CD8-positive, alpha-beta memory T cell (primary cell): ENCODE measurements at places on chromosomes 3 and 15. TPM values are rescaled to one million over a fixed set of nuclear protein-coding genes. Genes with fewer than 3 reads are reported as not detected.

ASB14 gene
- not detected for total RNA-seq

SCG5 gene
- total RNA-seq = 0.28 TPM

CKMT1A gene
- not detected for total RNA-seq

CLRN1 gene
- not detected for total RNA-seq

SKOR1 gene
- 0.16 TPM for total RNA-seq

C3orf22 gene
- not detected for total RNA-seq

CYP8B1 gene
- not detected for total RNA-seq

SEMA5B gene
- not detected for total RNA-seq

- DNase-seq = no peak
- no peaks in the 10 kb centered on the region for H3K36me3 ChIP-seq
- H3K27me3 ChIP-seq = no peaks in the 10 kb centered on the region
- no peak overlapping the region for H3K4me3 ChIP-seq
Measured at GRCh38 chr3:70056081-70056480, 56.5 kb downstream of the SAMMSON start.

- H3K36me3 ChIP-seq = no peaks in the 10 kb centered on the region
- no peak for DNase-seq
- H3K4me1 ChIP-seq = no peaks in the 10 kb centered on the region
- no peaks in the 10 kb centered on the region for H3K27me3 ChIP-seq
- no peak overlapping the region for H3K4me3 ChIP-seq
Measured at GRCh38 chr15:45866616-45867015, 231.8 kb downstream of the SQOR start.

GRCh38 chr15:28989239-28989830 is 103.6 kb downstream of the APBA2 start:
- no peaks in the 10 kb centered on the region for H3K36me3 ChIP-seq
- no peak for DNase-seq
- H3K4me3 ChIP-seq = no peak overlapping the region
- peaks cover 26% of the 10 kb centered on the region for H3K4me1 ChIP-seq
- no peaks in the 10 kb centered on the region for H3K27me3 ChIP-seq
- H3K27ac ChIP-seq = no peak overlapping the region

DNA sequence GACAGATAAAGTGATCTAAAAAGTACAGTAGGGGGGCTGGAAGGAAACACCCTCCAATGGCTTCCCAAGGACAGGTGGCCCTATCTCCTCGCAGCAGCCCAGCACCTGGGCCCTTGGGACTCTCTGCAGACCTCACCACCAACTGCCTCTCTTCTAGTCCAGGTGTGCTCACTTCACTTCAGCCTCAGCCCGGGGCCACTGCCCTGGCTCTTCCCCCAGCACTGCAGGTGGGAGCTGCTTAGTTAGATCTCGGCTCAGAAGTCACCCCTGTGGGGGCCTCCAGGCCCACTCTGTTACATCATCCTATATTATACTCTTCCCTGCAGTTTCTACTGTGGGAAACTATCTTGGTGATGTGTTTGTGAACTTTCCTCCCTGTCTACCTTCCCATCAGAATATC is 2.0 kb downstream of the KLF15 start:
- no peaks in the 10 kb centered on the region for H3K36me3 ChIP-seq
- no peak overlapping the region for H3K27ac ChIP-seq
- H3K27me3 ChIP-seq = peaks cover 18% of the 10 kb centered on the region
- no peaks in the 10 kb centered on the region for H3K4me1 ChIP-seq
- no peak for DNase-seq

DNA sequence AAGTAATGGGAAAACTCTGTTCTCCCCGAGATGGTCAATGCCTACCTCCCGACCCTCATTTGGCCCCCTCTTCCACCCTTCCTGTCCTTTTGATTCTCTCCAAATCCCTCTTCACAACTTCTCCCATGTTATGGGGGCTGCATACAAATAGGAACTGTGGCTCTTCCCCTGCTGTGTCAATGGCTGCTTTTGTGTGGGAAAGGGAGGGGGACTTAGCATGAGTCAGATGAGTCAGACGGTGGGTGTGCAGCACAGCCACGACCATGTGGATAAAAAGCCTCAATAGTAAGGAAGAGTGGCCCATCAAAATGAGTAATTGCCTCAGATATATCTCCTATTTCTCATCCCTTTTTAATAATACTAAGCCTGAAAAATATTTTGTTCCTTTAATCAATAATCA is 31.9 kb downstream of the SPATA16 start:
- no peaks in the 10 kb centered on the region for H3K4me1 ChIP-seq
- no peak for DNase-seq
- H3K27me3 ChIP-seq = no peaks in the 10 kb centered on the region
- H3K36me3 ChIP-seq = no peaks in the 10 kb centered on the region

DNA sequence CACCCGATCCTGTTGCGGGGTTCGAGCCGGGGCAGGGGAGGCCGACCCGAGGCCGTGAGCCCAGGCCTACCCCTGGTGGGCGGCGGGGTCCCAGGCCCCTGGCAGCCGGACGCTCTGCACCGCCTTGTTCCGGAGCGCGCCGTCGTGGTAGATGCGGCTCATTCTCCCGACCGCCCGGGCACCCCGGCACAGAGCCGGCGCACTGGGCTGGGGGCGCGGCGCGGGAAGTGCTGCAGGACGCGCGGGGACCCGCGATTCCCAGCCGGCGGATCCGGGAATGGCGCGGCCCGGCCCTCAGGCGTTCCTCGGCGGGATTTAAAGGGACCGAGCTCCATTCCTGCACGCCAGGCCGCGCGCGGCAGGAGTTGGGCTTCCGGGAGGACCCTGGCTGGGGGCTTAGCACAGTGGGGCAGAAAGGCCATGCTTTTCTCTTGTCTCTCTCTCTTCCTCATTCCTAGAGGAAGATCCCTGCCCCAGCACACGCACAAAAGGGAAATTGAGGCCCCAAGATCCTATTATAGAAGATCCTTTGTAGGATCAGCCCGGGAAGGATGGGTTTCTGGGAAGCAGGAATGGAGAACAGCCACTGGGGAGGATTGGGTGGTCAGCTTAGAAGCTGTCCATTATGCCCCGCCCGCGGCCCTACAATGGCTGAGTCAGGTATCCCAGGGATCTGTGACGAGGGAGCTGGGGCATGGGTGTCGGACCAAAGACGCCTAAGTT is at the start of gene ARPIN:
TSS of gene ARPIN (minus strand) at position 279 of the 723 bp plus-strand sequence. CDS start at position 162, 117 bp downstream.
- no peak for DNase-seq
- no peaks in the 10 kb centered on the region for H3K36me3 ChIP-seq
- no peak within 1 kb of the TSS for H3K27ac ChIP-seq
- no peak within 1 kb of the TSS for H3K4me3 ChIP-seq
- H3K4me1 ChIP-seq = no peaks in the 10 kb centered on the region

DNA sequence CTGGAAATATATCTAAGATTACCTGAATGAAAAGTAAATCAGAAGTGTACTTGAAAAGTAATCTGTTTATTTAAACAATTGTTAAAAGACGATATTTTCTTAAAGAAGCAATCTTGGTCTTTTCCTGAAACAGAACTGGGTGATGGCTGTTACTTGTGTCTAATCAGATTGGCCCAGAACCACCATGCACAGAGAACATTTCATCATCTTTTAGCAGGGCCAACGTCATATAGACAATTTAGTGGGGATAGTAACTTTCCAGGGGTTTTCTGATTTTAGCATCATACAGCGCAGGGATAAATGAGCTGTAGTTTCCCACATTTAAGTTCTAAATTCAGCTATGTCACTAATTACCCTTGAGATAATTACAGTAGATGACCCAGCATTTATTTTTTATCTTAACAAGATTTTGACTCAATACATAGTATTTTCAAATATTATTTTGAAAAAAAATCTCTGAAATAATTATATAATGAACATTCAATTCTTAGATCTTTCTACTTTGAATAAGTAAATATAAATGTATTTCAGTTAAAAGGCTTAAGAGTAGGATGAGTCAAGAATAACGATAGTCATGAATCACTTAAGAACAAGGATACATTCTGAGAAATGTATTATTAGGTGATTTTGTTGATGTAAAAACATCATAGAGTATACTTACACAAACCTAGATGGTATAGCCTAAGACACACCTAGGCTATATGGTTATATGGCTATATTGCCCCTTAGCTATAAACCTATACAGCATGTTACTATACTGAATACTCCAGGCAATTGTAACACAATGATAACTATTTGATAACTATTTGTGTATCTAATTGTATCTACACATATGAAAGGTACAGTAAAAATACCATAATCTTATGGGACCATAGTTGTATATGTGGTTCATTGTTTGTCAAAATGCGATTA is 103.8 kb upstream of the MME start:
- H3K4me1 ChIP-seq = no peaks in the 10 kb centered on the region
- H3K27ac ChIP-seq = no peak overlapping the region
- DNase-seq = no peak

- H3K4me3 ChIP-seq = no peak overlapping the region
- H3K27ac ChIP-seq = no peak overlapping the region
- H3K36me3 ChIP-seq = no peaks in the 10 kb centered on the region
- H3K27me3 ChIP-seq = no peaks in the 10 kb centered on the region
- peaks cover 55% of the 10 kb centered on the region for H3K4me1 ChIP-seq
- DNase-seq = no peak
Measured at GRCh38 chr15:101246824-101247745, 4.8 kb downstream of the CHSY1 start.

GRCh38 chr3:44108481-44108880 is 133.2 kb upstream of the TOPAZ1 start:
- H3K27ac ChIP-seq = no peak overlapping the region
- H3K4me1 ChIP-seq = no peaks in the 10 kb centered on the region
- H3K27me3 ChIP-seq = no peaks in the 10 kb centered on the region
- H3K4me3 ChIP-seq = no peak overlapping the region
- no peaks in the 10 kb centered on the region for H3K36me3 ChIP-seq

GRCh38 chr15:88394553-88395145 is 72.5 kb downstream of the MRPL46 start:
- no peaks in the 10 kb centered on the region for H3K36me3 ChIP-seq
- H3K27ac ChIP-seq = no peak overlapping the region
- H3K4me3 ChIP-seq = no peak overlapping the region
- H3K4me1 ChIP-seq = no peaks in the 10 kb centered on the region
- H3K27me3 ChIP-seq = no peaks in the 10 kb centered on the region
- no peak for DNase-seq

DNA sequence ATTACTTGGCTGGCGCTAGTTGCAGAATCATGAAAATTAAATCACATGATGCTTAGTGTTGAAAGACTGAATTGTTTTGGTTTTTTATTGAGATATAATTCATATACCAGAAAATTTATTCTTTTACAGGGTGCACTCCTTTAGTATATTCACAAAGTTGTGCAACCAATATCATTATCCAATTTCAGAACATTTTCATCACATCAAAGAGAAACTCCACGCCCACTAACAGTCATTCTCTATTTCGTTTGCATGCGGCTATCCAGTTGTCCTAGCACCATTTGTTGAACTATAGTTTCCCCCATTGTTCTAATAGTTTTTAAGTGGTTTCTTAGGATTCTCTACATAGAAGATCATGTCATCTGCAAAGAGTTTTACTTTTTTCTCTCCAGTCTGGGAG is 3.7 kb downstream of the EHD4 start:
- no peak overlapping the region for H3K4me3 ChIP-seq
- H3K4me1 ChIP-seq = peaks cover 31% of the 10 kb centered on the region
- DNase-seq = no peak
- no peaks in the 10 kb centered on the region for H3K27me3 ChIP-seq

- no peaks in the 10 kb centered on the region for H3K27me3 ChIP-seq
Measured at GRCh38 chr3:173065543-173065981, 75.5 kb downstream of the SPATA16 start.

DNA sequence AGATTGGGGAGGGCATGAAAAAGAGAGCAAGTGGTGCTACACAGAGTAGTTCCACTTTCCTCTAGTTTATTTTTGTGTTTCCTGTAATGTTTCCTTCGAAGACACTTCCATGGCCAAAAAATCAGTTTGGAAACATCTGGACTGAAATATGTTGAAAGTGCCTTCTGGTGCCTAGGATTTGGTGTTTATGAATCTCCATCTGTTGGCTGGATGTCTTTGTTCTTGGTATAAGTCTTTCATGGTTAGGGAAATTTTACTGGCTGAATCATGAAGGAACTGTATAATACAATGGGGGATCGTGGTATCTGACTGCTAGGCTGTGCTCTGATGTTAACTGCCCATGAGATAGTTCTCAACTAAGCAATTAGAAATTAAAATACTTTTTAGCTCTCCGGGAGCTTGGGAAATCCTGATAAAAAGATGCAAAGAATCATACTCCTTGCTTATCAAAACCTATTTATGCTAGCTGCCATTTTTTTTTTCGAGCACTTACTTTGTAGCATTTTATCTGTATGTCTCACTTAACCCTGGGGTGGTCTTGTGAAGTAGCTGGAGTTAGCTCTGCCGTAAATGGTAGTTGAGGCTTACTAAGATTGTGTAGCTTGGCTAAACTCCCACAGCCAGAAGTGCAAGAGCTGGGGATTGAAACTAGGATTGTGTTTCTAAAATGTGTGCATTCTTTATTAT is 21.9 kb downstream of the AKAP13 start:
- no peaks in the 10 kb centered on the region for H3K27me3 ChIP-seq
- H3K4me3 ChIP-seq = no peak overlapping the region
- no peak overlapping the region for H3K27ac ChIP-seq
- DNase-seq = no peak
- H3K4me1 ChIP-seq = peaks cover 41% of the 10 kb centered on the region

GRCh38 chr3:12670365-12671119 is 6.6 kb upstream of the RAF1 start:
- no peak for DNase-seq
- H3K4me1 ChIP-seq = no peaks in the 10 kb centered on the region
- no peak overlapping the region for H3K27ac ChIP-seq
- no peaks in the 10 kb centered on the region for H3K27me3 ChIP-seq

GRCh38 chr3:129612534-129613366 is 6.3 kb upstream of the PLXND1 start:
- no peaks in the 10 kb centered on the region for H3K36me3 ChIP-seq
- H3K4me3 ChIP-seq = no peak overlapping the region
- DNase-seq = no peak

DNA sequence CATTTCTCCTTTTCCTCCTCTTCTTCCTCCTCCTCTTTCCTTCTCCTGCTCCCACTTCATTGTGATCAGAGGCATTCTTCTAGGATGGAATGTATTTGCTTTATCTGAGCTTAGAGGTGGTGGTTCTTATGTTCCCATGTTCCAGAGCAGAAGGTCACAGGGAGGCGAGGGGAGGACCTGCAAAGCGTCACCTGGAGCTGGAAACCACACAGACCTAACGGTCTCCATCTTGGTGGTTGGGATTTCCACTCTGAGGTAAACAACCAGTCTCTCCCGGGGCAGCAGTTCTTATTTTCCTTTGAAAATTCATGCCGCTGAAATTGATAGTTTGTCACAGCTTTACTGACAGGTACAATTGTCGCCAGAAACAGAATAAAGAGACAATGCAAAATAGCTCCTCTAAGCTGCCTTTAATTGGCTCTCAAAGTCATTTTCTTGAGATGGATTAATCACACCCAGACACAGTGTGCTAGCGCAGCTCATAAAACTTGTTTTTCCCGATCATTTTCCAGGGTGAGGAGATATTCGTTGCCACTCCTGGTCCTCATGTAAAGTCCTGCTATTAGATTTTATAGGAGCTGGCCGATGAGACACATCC is 16.9 kb upstream of the AGBL1 start:
- no peaks in the 10 kb centered on the region for H3K36me3 ChIP-seq
- no peak overlapping the region for H3K4me3 ChIP-seq
- H3K27me3 ChIP-seq = no peaks in the 10 kb centered on the region
- no peak overlapping the region for H3K27ac ChIP-seq
